CD4-positive, alpha-beta T cell treated with Interleukin-12 subunit alpha and Interleukin-12 subunit beta, for 1 hour (primary cell): ENCODE measurements at places on chromosomes 2 and 18.

DNA sequence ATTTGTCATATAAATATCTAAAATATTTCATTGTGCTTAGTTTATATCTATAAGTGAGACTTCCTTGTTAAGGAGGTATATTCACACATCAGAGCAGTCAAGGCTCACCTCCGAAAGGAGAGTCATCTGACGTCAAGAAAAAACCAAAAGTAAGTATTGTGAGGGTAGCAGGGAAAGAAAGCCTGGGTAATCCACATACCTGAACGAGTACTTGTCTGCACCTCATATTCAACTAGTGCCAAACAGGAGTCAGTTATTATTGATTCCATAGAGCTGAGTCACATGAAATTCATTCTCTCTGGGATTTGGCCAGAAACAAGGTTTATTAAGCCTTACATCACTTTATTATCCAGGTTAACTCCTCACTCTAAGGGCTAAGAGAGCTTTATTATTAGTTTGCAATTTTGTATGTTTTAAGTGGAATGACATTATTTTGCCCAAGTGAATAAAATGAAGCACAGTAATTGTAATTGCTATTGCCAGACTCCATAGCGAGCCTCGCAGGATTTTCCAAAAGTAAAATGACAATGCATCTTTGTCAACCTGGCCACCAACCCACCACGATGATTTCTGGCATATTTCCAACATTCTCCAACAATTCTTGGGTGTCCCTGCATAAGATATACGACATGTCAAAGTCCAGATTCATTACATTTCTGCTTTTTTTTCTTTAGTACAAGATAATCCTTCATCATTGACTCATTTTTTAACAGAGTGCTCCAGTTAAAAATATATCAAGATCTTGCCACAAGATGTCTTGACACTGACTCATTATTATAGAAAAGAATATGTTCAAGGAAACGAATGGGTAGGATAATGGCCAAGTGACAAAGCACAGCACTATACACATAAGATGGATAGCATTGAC is 1210.4 kb upstream of the ACVR2A start:
- DNase-seq, result no peak

GRCh38 chr2:238176613-238177012 is 17.8 kb downstream of the ERFE start:
- DNase-seq, result no peak

DNA sequence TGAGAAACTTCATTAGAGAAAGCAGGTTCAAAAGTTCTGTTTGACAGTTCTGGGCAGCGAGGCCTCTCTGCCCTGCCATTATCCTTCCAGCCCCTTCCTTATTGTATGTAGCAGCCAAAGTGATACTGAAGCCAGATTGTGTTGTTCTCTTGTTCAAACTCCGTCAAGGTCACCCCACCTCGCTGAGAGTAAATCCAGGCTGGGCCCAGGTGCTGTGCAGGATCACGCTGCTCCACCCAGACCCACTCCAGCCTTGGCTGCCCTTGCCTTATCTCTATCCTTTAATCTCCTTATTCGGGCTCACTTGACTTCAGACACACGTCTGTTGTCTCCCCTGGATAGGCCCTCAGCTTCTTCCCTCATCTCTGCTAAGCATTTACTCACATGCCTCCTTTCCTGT is 196.1 kb downstream of the CPS1 start:
- DNase-seq, result no peak

- DNase-seq, result peak; percentile 4
Measured at GRCh38 chr2:205763708-205764211, 81.5 kb downstream of the NRP2 start.

GRCh38 chr2:14137643-14138042 is 494.9 kb upstream of the LRATD1 start:
- no peak for DNase-seq

- DNase-seq, result no peak
Measured at GRCh38 chr2:42842466-42842865, 50.1 kb upstream of the HAAO start.

GRCh38 chr2:189425676-189426075 is 15.6 kb upstream of the WDR75 start:
- no peak for DNase-seq

- no peak for DNase-seq
Measured at GRCh38 chr18:37535968-37536367, 29.6 kb downstream of the CELF4 start.

GRCh38 chr2:50732796-50733195 is 299.1 kb downstream of the NRXN1 start:
- DNase-seq, result no peak

DNA sequence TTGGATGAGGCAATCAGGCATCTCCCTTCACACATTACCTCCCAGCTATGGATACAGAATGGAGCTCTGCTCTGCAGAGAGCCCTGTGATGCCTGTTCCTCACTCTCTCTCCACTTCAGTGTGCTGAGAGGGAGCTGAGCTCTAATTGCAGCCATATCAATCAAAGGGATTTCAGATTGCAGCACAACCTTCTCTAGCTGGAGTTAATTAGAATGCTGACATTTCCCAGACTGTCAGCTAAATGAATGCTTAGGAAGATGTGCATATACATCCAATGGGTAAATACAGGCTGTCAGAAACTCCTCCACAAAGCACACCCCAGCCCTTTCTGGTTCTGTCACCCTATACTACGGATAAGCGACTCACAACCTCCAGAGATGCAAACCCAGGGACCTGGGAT is 402.6 kb downstream of the EIPR1 start:
- no peak for DNase-seq

GRCh38 chr18:43422518-43422917 is 145.2 kb upstream of the SYT4 start:
- DNase-seq, result no peak

GRCh38 chr2:238929242-238930081 is 81.6 kb downstream of the TWIST2 start:
- no peak for DNase-seq

DNA sequence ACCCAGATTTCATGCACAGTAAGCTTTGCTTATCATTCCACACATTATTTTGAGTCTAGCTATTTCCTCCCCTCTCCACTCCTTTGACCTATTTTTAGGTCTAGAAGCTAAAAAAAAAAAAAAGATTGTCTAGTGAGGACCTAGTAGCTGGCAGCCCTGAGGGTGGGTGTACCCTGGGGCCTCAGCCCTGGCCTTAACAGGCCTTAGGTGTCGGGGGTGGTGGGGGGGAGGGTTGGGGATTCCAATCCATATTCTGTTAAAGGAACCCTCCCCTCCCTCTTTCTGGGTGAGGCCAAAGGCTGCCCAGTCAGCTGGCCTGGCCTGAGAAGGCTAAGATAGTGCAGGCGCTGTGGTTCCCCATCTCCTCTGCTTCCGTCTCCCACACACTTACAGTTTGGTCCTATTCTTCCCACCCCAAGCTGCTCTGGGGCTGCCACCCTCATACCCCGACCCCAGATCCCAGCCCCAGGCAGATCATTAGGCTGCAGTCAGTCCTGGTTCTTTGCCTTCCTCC is 65.5 kb upstream of the HK2 start:
- no peak for DNase-seq

DNA sequence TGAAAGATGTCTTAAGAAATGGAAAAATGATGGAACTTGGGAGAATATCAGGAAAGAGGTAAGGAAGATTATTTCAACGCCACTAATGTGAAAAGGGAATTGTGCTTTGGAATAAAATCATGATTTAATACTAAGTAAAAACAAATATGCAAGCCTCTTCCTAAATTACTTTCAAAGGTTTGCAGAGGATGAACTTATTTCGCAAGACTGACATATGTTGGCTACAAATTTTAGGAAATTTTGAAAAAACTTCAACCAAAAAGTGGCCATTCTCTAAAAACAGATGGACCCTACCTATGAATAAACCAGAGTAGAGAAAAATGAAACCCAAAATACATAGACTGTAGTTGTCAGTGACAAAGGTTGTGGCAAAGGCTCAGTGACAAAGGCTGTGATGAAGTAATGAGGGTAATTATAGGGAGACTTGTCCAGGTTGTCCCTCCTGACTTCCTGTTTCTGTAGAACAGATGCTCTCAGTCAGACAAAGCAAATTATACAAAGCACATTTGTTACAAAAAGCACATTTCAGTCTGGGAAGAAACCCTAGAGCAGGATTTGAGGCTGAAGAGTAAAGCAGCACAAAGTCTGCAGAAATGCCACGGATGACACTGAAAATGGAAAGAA is 39.5 kb downstream of the SFT2D3 start:
- DNase-seq, result no peak

DNA sequence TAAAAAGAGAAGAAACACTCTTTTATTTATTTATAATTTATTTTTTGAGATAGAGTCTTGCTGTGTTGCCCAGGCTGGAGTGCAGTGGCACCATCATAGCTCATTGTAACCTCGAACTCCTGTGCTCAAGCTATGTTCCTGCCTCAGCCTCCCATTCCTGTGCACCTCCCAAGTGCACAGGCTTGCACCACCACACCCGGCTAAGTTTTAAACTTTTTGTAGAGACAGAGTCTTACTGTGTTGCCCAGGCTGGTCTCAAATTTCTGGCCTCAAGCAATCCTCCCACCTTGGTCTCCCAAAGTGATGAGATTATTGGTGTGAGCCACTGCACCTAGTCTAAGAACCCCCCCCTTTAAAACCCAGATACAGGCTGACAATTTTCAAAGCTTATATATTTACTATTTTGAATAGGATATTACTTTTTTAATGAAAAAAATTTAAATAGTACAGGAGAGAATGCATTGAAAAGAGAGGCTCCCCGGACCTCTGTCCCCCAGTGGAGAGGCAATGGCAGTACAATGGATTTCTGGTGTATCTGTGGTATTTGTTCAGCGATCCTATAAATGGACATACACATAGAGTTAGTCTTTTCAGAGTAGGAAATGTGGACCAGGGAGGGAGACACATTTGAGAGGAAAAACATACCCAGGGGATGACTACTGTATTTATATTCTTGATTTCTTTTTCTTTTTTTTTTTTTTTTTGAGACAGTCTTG is 48.1 kb upstream of the CNOT11 start:
- DNase-seq, result no peak

- no peak for DNase-seq
Measured at GRCh38 chr18:27004056-27004829, 138.7 kb upstream of the AQP4 start.

GRCh38 chr2:86249579-86250391 is 50.5 kb downstream of the MRPL35 start:
- no peak for DNase-seq
